RWPE2 (cell line): ENCODE measurements at places on chromosomes 3 and 15.

DNA sequence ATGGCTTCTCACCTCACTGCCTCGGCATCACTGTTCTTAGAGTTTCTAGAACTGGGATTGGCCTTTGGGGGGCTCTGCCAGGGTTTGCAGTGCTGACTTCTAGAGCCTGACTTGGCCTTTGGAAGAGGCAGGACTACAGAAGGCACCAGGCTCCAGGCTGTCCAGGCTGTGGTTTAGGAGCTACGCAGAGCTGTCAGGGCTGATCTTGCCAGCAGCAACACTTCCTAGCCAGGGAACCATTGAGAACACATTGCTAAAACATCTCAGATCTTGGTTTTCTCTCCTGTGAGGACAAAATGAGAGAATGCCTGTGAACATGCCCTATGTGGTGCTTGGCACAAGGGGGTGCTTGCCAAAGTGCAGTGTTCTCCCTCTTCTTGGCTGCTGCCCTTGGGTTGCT lies 34.6 kb upstream of the APEH start:
- no peak for DNase-seq

- no peak for DNase-seq
Observed at GRCh38 chr3:5321666-5322340, 134.3 kb downstream of the EDEM1 start.

DNA sequence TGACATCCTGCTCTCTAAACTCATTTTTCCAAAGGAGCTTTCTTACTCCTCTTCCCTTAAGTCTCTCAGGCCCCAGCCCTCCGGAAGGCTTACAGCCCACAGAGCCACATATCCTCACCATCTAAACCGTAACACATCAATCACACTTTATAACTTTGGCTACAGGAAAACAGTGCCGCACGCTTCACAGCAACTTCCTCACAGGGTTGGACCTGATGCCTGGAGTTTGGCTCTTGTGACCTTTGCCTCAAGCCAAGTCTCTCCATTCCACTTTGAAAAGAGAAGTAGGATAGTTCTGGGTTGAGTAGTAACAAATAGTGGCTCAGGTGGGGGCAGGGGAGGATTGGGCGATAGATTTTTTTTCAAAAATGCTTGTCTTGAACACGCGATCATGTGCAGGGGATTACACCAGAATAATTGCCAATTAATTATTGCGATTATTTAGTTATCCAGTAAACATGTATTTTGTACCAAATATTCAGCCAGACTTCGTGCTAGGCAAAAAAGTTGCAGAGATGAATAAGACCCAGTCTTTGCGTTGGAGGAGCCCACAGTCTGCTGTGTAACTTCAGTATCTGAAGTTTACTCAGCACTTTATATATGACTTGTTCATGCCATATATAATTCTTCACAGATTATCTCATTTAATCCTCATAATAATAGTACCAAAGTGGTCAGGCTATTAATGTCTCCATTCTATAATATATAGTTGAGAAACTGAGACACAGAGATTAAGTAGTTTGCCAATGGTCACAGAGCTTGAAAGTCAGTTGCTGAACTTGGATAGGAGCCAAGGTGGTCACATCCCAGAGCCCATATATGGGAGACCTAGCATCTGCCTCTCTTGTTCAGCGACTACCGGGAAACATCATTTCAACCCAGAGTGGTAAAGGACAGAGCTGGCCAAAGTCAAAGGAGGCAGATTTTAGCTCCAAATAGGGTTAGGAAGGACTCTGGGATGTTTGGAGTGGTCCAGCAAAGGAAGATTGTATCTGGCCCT lies 2.4 kb upstream of the ETV5 start:
- no peak for DNase-seq

DNA sequence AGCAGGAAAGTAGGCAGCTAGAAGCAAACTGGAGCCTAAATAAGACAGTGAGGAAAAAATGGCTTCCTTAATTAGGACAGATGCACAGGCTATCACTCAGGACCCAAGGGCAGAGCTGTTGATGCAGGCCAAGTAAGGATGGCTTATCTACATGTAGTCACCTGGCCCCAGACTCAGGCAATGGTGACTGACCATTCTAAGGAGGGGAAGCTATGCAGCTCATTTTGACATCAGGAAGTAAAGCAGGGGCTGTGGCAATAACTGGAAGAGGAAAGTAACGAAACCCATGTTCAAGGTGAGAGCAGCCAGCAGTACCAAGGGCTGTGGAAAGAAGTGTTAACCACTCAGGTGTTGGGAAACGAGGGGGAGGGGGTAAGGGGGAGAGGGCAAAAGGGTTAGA lies 16.2 kb downstream of the ACAD11 start:
- no peak for DNase-seq

DNA sequence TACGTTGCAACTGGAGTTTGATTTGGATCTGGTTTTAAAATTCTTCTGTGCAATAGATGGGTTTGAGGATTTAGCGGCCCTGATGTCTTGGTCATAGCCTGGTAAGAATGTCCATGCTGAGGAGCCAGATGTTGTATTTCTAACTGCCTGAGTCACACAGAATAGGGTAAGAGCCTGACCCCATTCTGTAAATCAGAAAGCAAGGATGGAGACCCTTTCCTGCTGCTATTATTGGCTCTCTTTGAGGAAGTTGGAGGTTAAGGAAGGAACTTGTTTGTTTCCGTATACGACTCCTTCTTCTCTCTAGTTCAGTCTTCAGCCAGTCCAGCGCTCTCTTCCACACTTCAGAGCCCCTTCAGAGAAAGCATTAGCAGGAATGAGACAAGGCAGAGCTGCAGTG lies 65.1 kb downstream of the HCN4 start:
- no peak for DNase-seq

- no peak for DNase-seq
Observed at GRCh38 chr3:35562141-35562540, 77.2 kb upstream of the ARPP21 start.

- DNase-seq, result no peak
Observed at GRCh38 chr3:165919284-165919683, 82.1 kb upstream of the BCHE start.

DNA sequence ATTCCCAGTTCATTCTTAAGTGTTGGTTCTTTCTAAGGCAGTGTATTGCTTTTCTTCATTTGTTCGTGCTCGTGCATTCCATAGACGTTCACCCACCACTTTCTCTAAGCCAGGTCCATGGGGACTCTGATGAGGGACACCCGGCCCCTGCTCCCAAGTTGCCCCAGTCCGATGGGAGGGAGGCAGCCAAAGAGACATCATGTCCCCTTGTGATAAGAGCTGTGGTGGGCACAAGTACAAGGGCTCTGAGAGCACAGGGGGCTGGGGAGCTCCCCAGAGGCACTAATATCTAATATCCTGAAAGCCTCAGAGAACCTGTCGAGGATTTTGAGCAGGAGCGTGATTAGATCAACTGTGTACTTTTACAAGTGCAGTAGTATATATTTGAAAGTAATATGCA lies 6.3 kb downstream of the SPSB4 start:
- DNase-seq, result no peak

DNA sequence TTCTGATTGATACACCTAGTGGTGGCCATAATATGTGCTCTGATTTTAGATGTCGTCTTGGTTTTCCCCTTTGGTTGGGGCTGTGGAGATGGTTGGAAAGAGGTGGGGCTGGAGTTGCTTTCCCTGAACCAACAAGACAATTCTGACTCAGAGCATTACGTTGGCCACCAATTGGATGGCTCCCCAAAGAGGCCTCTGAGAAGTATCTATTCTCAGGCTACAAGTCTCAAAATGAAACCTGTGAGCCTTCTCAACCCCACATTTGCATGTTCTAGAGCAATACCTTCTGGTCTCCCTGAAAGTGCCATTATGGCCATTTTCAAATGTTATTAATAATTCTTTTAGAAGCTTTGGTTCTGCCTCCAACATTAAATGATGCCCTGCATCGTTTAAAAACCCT lies 188.4 kb upstream of the WNT5A start:
- no peak for DNase-seq
